NCI-H2081 (cell line): ENCODE measurements at places on chromosomes 11 and 22.
A peak's percentile ranks its signal among the peaks of the same experiment; 100 is the strongest.

- peak; percentile 90 for DNase-seq
Observed at GRCh38 chr11:31422703-31423102, 53.0 kb downstream of the DNAJC24 start.

GRCh38 chr11:13891911-13892310, 70.6 kb upstream of the SPON1 start:
- DNase-seq = peak; percentile 11

GRCh38 chr11:357582-357981, 11.7 kb upstream of the B4GALNT4 start:
- no peak for DNase-seq

- DNase-seq = no peak
Observed at GRCh38 chr22:49483946-49484345, 343.7 kb downstream of the BRD1 start.

DNA sequence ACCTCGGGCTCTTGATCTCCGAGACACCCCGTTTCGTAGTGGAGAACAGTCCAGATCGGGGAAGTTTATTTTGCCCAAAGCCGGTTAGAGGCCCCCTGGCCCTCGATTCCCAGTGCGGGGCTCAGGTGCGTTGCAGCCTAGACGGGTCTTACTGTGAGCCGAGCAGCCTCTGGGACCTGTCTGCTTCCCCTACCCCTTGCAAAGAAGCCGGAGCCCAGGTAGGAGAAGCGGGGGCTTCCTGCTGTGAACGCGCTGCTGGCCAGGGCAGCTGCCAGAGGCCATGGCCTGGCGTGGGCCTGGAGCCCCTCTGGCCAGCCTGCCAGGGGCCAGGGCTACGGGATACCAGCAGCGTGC, 621 bp downstream of the TSPO start:
- DNase-seq = no peak

- DNase-seq = no peak
Observed at GRCh38 chr22:42678894-42679293, 29.7 kb upstream of the CYB5R3 start.
